Brain microvascular endothelial cell (primary cell): ENCODE measurements at places on chromosomes 3 and 15.
A peak's percentile ranks its signal among the peaks of the same experiment; 100 is the strongest.

DNA sequence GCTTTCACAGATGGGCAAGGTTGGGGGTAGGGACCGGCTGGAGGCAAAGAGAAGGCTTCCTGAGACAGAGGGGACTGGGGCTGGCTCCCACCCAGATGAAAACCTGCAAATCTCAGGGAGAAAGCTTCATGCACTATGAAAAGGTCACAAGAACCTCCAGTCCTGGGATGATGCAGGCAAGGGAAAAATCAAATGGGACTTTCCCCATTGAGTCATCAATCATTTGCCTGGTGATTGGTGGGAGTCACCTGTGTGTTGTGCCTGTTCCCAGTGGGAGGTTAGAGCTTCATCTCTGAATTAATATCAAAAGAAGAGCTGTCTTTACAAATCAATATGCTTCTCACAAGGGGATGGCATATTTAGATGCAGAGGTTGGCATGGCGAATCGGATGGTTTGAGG lies 49.9 kb downstream of the CACNA1D start:
- no peak for DNase-seq

DNA sequence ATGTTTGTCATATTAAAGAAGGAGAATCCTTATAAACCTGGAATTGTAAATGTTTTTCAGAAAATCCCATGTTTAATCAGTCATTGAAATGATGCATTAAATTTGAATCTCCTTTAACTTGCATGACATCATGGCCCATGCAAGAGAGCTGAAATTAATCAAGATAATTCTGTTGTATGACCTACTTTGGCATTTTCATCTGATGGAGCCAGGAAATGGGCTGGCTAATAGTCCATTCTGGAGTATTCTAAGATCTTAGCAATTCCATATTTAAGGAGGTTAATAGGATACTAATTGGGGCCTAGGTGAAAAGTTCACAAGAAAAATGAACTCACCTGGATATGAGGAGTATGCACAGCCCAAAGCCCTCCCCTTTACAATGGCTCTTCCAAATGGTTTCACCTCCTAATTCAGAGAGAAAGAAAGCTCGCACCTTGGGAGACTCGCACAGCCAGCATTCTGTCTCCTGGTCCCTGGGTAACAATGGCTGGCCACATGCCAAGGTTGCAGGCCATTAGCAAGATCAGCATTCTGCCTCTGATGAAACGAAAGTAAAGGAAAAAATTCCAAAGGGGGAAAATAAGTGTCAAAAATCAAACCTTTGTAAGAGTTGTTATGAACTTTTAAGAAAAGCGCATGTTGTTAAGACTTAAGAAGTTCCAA lies 786.4 kb downstream of the MCTP2 start:
- no peak for DNase-seq

GRCh38 chr15:64574301-64575017 lies 114.1 kb downstream of the ZNF609 start:
- peak; percentile 33 for DNase-seq

- DNase-seq: no peak
Observed at GRCh38 chr3:186489507-186489906, 54.7 kb downstream of the CRYGS start.

DNA sequence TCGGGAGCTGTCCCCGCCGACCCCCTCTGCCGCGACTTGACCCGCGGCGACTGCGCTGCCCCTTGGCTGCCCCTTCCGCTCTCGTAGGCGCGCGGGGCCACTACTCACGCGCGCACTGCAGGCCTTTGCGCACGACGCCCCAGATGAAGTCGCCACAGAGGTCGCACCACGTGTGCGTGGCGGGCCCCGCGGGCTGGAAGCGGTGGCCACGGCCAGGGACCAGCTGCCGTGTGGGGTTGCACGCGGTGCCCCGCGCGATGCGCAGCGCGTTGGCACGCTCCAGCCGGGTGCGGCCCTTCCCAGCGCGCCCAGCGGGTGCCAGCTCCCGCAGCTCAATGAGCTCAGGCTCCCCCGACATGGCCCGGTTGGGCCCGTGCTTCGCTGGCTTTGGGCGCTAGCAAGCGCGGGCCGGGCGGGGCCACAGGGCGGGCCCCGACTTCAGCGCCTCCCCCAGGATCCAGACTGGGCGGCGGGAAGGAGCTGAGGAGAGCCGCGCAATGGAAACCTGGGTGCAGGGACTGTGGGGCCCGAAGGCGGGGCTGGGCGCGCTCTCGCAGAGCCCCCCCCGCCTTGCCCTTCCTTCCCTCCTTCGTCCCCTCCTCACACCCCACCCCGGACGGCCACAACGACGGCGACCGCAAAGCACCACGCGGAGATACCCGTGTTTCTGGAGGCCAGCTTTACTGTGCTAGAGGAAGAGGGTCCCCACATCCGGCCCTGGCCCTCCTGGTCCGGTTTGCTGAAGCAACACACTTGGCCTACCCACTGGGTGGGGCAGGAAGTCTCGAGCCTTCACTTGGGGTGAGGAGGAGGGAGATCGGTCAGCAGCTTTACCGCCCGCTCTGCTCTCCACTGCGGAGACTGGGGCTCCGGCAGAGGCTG lies at the start of gene RASSF1:
Gene RASSF1 (minus strand): TSS at position 389 of the 882 bp plus-strand sequence. CDS start 31 bp downstream, at position 358.
- no peak for DNase-seq

- DNase-seq: no peak
Observed at GRCh38 chr3:106420628-106421027, 551.8 kb upstream of the CBLB start.

GRCh38 chr15:62279041-62279440 lies 114.0 kb upstream of the C2CD4B start:
- no peak for DNase-seq

DNA sequence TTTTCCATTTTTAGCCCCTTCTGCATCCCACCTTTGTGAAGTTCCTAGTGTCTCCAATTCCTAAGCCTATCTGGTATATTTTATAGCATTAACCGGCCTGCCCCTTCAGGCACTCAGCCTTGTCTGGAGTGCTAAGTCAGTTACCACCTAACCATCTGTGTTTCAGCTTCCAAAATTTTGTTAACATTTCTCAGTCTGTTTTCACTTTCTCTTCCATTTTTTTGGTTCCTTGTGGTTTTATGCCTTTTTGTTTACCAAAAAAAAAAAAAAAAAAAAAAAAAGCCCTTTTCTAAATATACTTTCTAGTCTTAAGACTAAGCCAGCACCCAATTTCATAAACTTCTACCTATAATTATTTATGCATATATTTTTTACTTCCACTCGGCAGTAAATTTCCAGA lies 92.4 kb downstream of the CSNK1G1 start:
- DNase-seq: no peak

- DNase-seq: no peak
Observed at GRCh38 chr3:37290551-37290950, 116.2 kb upstream of the LRRFIP2 start.

- no peak for DNase-seq
Observed at GRCh38 chr15:81334768-81335435, 11.0 kb upstream of the STARD5 start.

DNA sequence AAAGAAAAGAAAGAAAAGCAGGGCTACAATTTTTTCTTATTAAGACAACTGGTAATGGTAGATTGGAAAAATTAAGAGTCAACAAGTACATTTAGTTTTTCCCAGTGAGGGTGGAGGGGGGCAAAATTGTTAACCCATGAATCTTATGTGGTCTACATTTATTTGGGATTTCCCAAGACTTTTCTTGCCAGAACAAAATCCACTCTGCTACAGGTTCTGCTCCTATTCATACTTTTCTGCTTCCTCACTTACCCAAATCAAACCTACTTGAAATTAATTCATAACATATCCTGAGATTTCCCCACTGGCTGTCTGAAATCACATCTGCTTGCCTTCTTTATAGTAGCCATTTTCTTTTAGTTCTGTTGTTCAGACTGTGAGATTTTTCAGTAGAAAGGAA lies 41.1 kb downstream of the VGLL3 start:
- DNase-seq: no peak

DNA sequence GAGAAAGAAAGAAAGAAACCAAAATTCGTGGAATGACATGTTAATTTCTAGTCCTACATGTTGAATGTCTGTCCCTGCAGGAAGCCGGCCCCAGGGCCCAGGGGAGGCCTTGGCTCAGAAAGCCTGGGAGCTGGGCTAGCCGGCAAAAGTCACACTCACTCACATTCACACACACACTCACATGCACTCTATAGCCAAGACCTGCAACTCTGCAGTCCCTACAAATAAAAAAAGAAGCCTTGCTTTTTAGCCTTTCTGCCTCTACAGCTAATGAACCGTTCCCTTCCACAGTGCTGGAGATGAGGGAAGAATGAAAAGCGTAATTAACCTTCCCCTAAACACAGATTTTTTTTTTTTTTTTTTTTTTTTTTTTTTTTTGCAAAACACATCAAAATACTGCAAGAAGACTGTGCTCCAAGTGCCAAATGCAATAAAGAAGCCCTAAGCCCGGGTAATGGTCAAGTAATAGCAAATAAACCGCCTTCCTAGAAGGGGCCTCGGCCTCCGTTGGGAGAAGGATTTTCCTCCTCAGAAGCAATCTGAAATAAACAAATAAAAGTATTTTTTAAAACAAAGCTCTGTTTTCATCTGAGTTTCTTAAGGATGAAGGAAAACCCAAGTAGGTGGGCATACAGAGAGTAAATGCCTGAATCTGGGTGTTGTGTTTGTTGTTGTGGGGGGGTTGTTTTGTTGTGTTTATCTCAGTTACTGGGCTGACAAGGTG lies 4.3 kb downstream of the MECOM start:
- no peak for DNase-seq

DNA sequence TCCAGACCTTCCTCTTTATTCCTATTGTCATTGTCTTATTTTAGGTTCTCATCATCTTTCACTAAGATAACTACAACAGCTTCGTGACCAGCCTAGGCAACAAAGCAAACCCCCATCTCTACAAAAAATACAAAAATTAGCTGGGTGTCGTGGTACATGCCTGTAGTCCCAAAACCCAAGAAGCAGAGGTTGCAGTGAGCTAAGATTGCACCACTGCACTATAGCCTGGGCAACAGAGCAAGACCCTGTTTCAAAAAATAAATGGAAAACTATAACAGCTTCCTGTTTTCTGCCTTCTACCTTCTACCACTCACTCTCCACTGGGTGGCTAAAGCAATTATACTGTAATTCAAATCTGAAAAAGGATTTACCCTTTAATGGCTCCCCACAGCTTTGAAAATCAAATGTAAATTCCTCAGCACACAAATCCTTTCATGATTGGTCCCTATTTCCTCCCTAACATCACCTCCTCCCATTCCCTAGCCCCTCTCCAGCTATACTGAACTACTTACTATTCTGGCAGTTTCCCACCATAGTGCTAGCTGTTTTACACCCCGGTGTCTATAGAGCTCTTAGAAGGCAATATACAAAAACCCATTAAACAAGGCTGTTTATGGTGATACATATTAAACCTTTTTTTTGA lies 33.4 kb downstream of the LRRFIP2 start:
- DNase-seq: no peak

GRCh38 chr15:66580643-66581042 lies 14.8 kb upstream of the LCTL start:
- DNase-seq: peak; percentile 55

GRCh38 chr3:106401666-106402490 lies 533.1 kb upstream of the CBLB start:
- peak; percentile 67 for DNase-seq

GRCh38 chr3:190382082-190382481 lies 5.9 kb upstream of the CLDN16 start:
- DNase-seq: no peak

- peak; percentile 77 for DNase-seq
Observed at GRCh38 chr3:148757238-148758215, 59.8 kb downstream of the AGTR1 start.

- DNase-seq: no peak
Observed at GRCh38 chr3:113560831-113561623, 28.7 kb downstream of the SIDT1 start.

DNA sequence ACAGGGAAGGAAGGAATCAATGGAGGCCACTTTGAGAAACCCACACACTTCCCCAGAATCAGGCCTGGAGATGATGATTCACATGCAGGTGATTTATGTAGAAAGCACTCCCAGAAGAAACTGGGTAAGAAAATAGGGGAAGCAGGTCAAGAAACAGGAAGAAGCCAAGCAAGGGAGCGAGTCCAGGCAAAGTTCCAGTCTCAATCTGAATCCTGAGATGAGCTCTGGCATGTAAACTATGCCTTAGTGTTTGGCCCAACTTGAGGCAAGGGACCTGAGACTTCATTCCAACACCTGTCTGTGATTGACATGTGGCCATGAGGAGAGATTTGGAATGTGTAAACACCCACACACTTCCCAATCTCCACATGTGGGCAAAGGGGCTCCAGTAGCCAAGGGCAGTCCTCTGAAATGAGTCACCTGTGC lies 61.6 kb upstream of the CTNNB1 start:
- DNase-seq: no peak

DNA sequence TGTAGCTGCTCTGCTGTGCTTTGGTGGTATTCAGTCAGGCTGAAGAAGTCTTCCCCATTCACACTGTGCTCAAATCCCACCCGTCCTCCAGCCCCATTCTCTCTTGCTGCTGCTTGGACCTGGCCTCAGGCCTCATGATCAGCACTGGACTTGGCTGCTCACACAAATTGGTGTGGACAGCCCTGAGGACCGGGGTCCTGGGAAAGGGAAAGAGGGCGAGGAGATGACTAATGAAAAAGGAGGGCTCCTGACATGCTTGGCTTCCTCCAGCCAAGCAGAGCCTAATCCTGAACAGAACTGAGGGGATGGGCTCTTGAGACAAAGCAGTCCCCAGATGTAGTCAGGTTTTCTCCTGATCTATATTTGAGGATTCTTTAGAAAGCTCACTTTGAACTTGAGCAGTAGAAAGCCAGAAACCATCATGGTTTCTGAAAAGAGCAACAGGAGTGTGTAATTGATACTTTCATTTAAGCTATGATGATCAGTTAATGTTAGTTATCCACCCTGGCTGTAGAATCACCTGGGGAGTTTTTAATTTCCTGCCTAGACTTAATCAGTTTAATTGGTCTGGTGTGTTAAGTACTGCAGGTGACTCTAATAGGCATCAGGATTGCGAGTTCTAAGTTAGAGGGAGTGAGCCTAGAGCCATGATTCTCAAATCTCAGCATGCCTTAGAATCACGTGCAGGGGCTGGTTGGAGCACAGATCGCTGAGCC lies 79.4 kb upstream of the THBS1 start:
- DNase-seq: no peak

DNA sequence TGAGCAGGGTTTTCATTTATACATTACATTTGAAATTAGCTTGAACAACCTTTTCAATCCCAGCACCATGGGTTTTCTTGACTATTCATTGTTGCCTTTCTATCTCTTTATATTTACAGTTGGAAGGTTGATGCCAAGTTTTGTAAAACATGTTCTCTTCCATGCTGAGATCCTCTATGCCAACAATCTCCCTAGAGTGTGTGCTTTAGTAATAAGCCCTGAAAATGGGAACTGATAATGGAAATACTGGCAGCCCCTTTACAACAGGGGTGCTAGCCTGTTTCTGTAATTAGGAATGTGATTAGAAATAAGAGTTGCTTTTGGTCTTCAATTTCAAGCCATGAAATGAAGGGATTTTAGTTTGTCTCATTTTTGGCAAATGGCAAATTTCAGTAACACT lies 239.9 kb upstream of the NAALADL2 start:
- no peak for DNase-seq

- no peak for DNase-seq
Observed at GRCh38 chr3:135182364-135182998, 387.4 kb downstream of the EPHB1 start.

DNA sequence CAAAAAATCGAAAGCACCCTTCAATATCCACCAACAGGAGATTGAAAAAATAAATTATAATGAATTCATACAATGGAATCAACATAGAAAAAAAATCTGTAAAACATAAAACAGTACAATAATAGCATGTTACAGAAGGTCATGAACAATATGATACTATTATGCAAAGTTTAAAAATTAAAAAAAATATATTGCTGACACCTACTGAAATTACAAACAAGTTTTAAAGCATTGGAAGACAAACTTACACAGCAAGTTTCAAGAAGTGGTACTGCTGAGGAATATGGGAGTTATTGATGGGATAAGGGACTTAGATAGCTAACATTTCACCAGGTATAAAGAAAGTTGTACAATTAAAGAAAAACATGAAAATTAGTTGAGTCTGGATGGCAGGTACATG lies 89.4 kb downstream of the EFL1 start:
- no peak for DNase-seq
